ENCODE measurements at places on chromosomes 11 and 22.

DNA sequence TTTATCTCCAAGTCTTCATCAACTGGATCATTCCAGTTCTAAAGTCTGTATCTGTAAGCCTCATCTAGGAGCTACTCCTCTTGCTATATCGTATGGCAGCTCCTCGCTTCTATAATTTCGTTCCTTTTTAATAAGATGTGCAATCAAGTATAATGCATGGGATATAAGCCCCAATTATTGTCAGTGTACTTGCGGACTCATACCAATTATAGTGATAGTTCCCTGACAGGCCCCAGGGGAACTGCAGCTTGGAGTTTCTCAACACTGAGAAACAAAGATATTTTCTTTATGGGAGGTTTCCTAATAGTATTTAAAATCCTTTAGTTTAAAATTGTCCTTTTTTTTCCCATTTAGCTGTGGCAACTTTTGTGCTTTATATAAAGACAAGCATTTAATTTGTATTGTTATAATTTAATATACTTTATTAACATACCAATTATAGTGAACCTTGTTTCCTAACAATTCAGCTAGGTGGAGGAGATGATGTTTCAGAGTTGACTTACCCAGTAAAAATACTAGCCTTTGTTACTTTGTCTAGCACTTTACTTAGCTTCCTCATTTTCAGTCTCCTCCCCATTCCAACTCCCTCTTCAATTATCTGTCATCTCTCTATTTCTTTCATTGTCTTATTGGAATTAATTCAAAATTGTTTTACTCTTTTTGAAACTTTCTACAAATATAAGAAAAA lies 25.3 kb upstream of the DDX17 start:
- no peak for DNase-seq

DNA sequence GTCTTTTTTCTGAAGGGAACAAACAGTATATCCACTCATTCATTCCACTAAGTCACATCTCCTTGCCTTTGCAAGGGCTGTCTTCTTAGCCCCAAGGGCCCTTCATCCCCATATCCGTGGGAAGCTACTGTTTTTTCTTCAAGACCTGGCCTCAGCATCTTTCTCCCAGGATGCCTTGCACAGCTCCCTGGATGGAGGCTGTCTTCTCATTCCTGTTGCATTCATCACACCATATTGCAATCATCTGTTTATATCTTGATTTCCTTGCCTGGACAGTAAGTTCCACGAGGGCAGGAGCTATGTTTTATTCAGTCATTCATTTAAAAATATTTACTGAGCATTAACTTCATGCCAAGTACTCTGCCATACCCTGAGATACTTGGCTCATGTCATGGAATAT lies 29.3 kb upstream of the NECTIN1 start:
- no peak for DNase-seq

DNA sequence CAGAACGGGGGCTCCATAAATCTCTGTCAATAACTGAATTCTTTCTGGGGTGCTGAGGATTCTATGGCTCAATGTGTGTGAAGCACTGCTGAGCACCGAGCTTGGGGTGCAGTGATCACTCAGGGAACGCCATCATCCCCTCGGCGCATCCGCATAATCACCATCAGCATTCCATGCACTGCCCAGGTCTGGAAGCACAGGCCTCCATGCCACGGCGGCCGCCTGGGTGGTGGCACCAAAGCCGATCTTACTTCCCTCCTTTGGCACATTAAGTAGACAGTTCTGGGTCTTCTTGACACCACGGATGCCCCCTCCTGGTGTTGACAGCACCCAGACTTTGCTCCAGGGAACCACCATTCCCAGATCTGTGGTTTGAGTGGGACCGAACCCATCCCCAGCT lies 15.6 kb downstream of the LTO1 start:
- no peak for DNase-seq

DNA sequence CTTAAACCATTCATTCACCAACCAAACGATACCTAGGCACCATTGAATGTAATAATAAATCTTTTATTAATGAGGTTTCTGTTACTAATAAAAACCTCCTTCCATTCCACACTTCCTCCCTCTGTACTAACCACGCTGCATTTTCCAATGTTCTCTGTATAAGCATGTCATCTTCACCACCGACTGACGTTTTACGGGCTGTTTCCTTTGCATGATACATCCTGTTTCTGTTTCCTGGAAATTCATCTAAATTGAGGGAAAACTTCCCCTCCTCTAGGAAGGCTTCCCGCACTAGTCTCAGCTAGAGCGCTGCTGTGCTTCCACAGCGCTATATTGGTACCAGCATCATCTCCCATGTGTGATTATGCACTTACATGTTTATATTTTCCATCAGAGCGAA lies 2.1 kb downstream of the OR4D10 start:
- DNase-seq = no peak

GRCh38 chr11:73398132-73398526 lies 21.9 kb downstream of the RELT start:
- DNase-seq = no peak

GRCh38 chr11:126628450-126628789 lies 272.9 kb downstream of the ST3GAL4 start:
- DNase-seq = no peak

GRCh38 chr11:111089759-111090158 lies 155.8 kb upstream of the POU2AF2 start:
- DNase-seq = no peak

DNA sequence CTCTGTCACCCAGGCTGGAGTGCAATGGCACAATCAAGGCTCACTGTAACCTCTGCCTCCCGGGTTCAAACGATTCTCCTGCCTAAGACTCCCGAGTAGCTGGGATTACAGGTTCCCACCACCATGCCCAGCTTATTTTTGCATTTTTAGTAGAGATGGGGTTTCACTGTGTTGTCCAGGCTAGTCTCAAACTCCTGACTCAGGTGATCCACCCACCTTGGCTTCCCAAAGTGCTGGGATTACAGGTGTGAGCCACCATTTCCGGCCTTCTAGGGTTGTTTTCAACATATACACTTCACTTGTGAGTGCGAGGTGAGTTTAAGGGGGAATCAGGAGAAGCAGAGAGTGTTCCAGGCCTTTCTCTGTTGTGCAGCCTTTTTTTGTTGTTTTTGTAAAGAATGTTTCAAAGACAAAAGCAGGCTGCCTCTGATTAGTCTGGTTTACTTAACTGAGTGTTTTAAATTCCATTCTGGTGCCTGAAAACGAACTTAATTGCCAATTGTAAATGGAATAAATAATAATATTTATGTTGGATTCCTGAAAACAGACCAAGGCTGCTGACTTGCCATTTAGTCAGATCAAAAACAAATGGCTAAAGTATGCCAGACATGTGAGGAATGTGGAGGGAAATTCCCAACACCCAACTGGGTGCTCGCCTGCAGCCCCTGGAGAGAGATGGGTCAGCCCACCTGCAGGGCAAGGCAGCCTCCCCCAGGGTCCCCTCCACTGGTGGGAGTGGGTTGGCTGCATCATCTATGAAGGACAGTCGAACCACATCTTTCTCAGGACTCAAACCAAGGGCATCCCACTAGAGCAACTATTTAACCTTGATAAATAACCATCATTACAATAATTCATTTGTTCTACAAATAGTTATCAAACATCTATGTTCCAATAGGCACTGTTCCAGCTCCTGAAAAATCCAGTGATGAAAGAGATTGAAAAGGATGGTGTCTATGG lies 4.6 kb upstream of the RANGAP1 start:
- no peak for DNase-seq

DNA sequence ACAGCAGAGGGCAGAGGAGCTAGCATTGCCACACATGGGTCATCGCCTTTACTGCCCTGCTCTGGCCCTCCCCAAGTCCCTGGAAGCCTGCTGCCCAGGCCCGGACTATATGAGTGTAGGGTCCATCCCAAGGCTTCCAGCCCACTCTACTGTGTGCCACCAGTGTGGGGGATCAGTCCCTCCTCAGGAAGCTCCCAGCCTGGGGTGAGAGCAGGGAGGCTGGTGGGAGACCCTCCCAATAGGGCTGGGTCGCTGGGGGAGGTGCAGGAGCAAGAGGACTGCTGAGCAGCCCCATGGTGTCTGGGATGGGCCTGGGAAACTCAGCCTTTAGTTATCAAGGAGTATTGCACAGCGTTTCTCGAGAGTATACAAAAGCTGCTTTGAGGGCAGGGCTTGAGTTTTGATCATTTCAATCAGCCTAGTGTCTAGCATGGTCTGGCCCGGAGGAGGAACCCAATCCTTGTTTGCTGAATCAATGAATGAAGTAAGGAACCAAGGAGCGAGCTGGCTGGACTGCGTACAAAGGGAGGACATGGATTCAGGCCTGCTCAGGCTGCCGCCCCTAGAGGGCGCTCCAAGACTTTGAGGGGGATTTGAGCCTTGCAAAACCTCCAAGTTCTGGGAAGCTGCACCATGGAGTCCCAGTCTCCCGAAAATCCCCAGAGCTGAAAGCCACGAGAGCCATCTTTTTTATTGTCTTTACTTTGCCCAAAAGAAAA lies 89.0 kb upstream of the PARVA start:
- DNase-seq = peak; percentile 23

GRCh38 chr22:34966980-34967565 lies 98.9 kb upstream of the ISX start:
- no peak for DNase-seq

- no peak for DNase-seq
Observed at GRCh38 chr11:44452827-44453572, 112.5 kb upstream of the CD82 start.

DNA sequence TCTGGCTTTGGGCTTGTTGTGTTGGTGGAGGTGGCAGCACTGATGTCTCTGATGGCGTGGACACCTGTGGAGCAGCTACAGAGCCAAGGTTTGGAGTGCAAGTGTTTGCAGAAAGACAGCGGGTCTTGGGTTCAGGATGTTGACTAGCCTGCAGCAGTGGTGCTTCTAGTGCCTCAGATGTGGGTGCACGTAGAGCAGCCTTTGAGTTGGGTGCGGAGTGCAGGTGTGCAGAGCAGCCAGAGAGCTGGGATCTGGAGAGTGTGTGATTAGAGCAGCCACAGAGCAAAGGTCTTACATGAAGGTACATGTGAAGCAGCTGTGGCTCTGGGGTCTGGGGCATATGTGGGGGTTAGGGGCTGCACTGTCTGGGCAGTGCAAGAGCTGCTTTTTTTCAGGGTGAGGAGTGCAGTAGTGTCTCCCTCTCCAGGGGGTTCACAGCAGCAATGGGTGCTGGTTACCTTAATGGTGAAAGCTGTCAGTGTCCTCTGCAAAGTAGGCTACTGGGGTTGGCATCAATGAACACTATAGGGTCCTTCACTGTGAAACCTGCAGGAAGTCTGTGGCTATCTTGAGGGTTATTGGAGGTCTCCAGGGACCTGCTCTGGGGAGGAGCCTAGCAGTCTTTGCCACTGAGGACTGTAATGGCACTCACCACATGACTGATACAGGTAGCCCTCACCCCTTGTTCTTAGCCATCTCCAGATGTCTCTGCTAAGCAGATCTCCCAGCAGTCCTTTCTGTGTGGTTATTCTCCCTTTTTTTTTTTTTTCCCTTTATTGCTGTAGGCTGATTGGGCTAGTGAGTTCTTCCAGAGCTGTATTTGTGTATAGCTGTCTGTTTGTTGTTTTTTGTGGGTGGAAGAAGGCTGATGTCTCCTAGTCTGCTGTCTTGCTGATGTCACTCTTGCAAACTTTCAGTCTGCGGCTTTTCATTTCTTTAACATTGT lies 14.3 kb downstream of the BIRC2 start:
- DNase-seq = no peak

DNA sequence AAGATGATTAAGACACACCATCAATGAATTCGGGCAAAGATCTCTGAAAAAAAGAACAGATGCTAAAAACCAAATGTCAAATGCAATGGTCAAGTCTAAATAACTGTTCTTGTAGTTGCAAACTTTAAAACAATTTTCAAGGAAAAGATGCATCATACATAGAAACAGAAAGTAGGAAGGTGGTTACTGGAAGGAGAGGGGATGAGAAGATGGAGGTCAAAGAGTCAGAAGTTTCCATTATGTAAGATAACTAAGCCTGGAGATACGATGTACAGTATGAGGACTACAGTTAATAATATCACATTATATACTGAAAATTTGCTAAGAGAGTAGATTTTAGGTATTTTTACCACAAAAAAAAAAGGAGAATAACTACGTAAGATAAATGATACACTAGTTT lies 27.1 kb downstream of the CWF19L2 start:
- no peak for DNase-seq

GRCh38 chr11:111361874-111362273 lies 17.2 kb downstream of the POU2AF1 start:
- no peak for DNase-seq

DNA sequence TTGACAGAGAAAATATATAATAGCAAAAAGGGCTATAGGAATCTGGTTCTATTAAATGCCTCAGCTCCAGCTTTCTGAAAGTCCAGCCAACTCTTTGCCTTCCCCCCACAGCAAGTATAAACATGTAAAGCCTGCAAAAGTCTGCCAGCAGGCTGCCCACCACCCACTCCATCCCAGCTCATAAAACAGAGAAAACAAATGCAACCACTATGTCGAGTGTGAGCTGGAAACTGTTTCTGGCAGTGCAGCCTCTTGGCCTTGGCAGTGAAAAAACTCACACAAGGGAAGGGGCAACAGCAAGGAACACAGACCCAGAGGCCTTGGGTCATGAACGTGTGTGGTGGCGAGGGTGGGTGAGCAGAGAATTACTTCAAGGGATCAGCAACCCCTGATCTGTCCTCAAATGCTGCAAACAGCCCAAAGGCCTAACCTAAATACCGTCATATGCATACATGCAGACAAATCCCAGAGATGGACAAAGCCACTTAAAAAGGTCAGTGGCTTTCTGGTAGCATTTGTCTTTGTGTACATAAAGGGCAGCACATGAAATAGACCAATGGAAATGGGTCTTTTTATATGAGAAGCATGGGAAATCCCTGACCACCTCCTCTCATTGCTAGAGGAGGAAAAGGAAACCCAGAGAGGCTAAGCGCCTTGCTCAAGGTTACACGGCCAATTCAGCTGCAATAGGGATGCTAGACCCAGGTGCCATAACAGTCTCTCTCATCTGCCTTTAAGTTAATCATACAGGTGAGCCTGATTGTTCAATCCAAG lies 74.8 kb downstream of the NAT10 start:
- DNase-seq = no peak
